ENCODE measurements at places on chromosomes 1 and 21.

DNA sequence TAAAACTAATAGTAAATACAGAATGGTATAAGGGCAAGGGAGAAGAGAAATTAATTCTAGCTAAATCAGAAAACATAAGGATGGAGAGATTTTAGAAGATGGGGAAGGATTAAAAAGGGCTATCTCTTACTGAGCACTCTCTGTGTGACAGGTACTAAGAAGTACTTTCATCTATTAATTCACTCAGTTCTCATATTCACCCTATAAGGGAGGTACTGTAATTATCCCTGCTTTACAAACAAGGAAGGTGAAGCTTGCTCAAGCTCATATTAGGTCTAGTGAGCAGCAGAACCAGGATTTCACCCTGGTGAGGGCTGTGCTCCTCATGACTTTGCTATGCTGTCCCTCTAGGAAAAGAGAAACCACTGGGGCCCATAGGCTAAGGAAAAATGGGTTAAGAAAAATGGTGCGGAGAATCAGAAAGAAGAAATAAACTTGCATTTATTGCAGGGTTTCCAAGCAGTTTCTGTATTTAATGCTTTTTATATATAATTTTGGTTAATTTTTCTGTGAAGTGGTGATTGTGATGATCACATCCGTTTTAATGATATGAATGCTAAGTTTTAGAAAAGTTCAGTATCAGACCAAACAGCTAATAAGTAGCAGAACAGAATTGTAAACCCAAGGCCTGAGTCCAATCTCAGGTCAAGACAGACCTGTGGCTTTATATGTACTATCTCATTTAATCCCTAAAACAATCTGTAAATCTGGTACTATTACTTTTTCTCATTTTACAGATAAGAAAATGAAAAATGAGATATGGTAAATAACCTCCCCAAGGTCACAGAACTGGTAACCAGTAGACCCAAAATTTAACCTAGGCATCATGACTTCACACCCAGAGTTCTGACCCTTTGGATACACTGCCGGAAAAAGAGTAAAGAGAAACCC lies 1.7 kb downstream of the PCNX2 start:
- peak; percentile 44 for DNase-seq

DNA sequence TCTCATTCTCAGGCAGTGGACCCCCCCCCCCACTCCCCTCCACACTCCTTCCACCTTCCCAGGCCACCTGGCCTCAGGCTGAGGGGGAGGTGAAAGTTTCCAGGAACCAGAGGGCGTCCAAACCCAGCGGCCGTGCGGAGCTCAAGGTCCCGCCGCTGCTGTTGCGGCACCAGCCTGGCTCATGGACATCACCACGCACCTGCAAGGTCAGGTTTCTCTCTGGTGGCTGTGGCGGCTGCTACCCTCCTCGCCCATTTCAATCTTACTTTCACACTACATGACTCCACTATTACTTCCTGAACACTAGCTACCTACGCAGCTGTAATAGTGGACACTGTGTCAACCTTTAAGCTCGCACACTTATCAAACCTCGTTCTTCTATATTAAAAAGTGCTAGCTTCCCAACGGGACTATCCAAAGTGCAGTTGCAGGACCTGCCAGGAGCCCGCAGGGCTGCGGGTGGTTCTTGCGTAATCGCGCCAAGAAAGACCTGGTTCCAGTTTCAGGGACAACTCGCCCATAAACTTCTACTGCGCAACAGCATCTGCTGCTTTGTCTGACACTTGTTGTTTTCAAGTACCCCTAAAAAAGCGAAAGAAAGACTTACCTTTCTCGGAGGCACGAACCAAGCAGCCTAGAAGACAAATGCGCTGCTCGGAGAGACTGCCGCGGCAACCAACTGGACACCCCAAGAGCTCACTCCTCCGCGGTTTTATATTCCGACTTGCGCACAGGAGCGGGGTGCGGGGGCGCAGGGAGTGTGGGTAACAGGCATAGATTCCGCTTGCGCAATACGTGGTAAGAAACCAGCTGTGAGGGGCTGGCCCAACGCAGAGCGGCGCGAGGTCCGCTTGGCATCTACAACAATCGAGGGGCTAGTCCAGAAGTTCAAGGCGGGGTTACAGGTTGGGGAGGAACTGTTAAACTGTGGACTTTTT lies at the start of gene DIRAS3:
Gene DIRAS3, minus strand, starts transcription at position 687 of the 938 bp plus-strand sequence. CDS start 3,330 bp downstream, outside the sequence.
- peak; percentile 25 for DNase-seq

DNA sequence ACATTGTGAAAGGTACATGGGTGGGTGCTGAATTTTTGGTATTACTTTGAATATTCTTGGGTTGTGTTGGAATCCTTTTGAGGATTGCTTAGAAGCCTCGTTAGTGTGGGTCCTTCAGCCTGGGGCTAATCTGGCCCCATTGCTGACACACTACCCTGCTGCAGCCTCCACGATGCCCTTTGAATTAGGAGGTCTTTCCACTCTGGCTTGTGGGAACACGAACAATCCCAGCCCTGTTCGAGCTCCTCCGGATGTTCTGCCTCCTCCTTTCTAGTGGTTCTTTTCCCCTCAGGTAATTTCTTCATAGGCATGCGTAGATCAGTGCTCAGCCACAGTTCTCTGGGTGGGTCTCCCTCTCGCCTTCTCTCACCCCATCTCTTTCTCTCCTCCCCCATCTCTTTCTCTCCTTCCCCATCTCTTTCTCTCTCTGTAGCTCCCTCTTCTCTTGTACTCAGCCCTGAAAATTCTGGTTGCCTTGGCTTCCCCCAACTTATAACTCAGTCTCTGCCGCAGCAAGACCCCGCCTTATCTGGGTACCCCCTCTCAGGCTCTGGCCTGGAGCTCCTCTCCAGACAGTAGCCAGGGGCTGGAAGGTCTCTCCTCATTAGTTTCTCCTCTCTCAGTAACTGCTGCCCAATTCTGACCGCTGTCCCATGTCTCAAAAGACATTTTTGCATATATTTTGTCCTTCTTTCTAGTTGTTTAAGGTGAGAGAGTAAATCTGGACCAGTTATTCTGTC lies 46.0 kb upstream of the SLC19A1 start:
- DNase-seq = no peak

DNA sequence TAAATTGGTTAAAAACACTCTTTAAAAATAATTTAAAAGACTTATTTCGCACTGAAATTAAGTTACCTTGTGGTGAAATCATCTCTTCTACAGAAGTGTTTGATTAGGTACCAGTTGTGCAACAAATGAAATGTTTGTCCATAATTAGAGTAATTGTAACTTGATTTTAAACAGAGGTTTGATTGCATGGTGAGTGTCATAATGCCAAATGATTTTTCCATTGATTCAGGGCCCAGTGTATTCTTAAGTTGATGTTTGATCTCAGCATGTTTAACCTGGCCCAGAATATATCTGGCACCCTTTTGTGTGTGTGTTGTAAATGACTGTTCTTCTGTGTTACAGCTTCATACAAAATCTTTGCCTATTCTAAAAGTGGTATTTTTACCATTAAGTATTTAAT lies 28.5 kb downstream of the LRRC8B start:
- DNase-seq = peak; percentile 91

DNA sequence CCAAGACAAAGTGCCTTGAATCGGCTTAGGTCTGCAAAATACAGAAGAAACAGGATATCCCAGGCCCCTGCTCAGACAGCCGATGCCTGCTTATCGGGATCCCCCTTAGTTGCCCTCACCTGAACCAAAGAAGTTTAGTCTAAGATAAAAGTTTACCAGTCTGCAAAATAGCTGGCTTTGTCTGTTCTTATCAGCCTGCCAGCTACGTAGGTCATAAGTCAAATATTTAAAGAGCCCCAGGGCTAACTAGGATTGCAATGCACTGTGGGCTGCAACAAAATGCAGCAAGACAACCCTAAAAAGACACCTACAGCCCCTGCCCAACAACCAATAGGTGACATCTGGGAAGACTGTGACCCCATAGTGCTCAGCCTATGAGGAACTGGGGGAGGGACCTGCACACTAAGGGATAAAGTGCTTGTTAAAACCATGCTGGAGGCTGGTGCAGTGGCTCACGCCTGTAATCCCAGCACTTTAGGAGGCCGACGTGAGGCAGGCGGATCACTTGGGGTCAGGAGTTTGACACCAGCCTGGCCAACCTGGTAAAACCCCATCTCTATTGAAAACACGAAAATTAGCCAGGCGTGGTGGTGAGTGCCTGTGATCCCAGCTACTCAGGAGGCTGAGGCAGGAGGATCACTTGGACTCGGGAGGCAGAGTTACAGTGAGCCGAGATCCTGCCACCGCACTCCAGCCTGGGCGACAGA lies 27.4 kb downstream of the LRRC3 start:
- DNase-seq = no peak

- peak; percentile 71 for DNase-seq
Observed at GRCh38 chr1:84912726-84913554, 19.9 kb upstream of the LPAR3 start.

- DNase-seq = no peak
Observed at GRCh38 chr21:45384656-45385548, 20.1 kb upstream of the COL18A1 start.

DNA sequence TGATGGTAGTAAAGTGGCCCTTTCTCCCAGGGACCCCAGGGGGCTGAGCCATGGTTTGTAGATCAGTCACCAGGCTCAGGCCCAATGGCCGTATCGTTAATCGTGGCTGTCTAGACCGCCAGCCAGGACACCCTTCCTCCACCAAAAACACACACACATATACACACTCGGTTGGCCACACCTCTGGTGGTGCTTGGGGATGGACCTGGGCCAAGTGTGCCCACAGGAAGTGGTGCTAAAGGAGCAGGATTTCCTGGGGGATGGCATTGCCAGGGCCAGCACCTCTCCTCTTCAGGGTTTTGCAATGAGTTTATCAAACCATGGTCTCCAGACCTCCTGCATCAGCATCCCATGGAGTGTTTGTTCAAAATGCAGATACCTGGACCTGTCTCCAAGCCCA lies 36.2 kb downstream of the CITED4 start:
- DNase-seq = no peak

DNA sequence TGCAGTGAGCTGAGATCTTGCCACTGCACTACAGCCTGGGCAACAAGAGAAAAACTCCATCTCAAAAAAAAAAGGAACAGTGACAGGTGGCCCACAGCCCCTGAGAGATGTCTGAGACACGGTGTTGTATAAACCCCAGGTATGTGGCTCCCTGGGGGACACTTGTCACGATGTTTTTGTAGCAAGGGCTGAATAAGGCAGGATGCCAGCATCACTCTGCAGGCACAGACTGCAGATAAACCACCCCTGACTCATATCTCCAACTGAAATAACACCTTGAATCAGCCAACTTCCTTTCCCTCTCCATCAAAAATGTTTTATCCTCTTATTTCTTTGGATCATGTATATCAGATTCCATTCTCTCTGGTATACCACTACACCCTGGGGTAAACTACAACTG lies 52.5 kb downstream of the NMNAT2 start:
- DNase-seq = no peak

- DNase-seq = no peak
Observed at GRCh38 chr1:211903490-211904245, 73.1 kb upstream of the LPGAT1 start.

Measured in NCI-H1417 (cell line).